ENCODE measurements at places on chromosomes 11 and 22. TPM values are rescaled to one million over a fixed set of nuclear protein-coding genes. Genes with fewer than 3 reads are reported as not detected.

DNA sequence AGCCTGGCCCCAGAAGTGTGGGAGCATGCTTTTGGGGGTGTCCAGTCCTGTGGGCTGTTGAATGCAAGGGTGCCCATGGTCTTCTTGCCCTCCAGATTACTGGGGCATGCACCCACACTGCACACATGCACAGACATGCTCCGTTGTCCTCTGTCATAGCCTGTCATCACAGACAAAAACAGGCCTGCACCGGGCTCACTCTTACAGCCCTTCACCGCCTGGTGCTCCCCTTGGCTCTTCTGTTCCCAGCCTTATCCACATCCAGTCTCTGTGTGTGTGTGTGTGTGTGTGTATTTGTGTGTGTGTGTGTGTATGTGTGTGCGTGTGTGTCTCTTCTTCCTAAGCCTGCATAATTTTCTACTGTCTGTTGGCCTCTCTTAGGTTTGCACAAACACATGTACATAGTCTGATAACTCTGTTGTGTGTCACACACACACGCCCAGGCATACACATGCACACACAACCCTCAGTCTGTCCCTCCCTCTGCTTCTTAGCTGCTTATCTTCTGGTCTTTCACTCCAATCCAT is 23.4 kb upstream of the NECTIN1 start:
- DNase-seq: no peak

DNA sequence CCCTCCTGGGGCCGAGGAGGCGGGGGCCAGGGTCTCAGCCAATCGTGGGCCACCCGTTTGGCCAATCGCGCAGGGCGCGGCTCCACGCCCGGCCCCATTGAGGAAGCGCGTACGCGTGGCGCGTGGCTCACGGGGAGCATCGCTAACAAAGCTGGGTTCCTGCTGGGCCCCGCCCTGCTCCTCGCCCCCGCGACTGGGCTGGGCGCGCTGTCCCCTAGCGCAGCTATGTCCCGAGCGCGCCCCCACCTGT is 614 bp upstream of the ASCL2 start:
- no peak for DNase-seq

DNA sequence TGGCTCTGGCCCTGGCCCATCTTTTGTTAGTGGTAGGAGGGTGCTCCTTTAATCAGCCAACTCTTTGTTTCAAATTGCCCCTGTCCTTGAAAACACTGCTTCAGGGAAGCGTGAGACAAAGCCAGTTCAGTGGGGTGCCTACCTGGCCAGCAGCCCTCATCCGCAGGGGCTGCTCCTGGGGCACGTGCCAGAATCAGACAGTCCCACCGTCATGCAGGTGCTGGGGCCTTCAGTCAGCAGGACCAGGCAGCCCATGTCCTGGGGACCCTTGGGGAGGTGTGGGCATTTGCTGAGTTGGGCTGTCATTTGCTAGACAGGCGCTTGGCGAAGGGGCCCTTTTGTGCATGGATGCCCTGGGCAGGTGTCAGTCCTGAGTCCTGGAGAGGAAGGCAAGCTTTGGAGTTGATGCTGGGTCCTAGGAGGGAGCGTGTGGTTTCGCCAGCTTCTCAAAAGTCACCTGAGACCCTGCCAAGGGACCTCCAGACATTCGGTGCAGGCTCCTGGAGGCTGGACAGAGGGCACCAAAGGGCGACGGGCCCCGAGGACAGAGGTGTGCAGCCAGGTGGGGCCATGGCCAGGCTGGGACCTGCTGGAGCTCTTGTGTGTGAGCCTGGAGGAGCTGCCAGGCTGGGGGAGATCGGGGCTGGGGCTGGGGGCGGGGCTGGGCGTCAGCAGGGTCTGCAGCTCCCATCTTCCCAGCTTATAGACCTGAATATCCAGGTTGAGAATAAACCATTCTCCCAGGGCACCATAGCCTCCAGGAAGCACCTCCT is 15.0 kb upstream of the RTN4R start:
- DNase-seq: no peak

RASGRP2 gene
- total RNA-seq: not detected

DNA sequence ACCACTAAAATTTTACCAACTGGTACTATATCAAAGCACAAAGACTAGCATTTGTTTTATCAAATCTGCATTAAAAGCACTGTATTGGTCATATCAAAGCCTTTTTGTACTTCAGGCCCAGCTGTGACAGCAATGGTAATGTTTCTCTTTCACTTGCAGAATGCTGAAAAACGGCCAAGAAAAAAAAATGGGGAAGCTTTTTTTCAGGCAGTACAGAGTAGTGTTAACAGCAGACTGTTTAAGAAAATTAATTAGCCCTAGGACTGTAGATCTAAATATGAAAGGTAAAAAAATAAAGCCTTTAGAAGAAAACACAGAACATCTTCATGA is 33.3 kb downstream of the DENND5A start:
- peak; percentile 47 for DNase-seq

DNA sequence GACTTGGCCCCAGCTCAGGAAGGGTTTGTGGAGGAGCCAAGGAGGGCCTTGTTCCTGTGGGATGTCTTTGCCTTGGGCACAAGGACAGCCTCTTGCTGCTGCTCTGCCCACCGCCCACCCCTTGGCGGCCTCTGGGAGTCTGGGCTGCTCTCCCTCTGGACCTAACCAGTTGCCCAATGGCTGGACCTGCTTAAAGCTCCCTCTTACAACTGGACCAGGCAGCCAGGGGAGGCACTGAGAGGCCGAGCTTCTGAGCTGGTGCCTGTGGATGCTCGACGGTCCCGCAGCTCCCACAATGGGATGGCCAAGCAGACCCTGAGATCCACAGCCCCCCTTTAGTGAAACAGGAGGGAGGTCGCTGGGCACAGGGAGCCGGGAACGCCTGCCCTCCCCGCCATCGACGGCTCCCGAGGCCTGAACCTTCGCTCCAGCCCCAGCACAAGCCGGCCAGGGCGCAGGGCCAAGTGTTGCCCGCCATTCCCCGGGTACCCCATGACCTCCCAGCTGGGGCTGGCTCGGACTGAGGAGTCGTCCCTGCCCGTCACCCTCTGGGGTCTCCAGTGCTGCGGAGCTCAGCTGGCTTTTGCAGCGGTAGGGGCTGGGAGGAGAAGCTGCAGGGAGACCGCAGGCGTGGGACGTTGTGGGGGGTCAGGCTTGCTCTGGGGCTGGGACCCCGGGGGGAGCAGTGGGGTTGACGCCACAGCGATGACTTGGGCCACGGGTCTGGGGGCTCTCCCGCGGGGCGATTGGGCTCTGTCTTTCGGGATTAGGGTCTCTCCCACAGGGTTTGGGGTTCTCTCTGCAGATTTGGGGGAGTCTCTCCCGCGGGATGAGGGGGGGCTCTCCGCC is 584 bp upstream of the GAL start:
- DNase-seq: no peak
